ENCODE measurements at places on chromosomes 3 and 15.
A peak's percentile ranks its signal among the peaks of the same experiment; 100 is the strongest.

GRCh38 chr3:110806924-110807323 is 264.7 kb upstream of the NECTIN3 start:
- no peak for DNase-seq

- DNase-seq, result no peak
Observed at GRCh38 chr3:122349171-122349570, 24.1 kb downstream of the CSTA start.

- DNase-seq, result no peak
Observed at GRCh38 chr3:11915621-11916424, 69.1 kb upstream of the TAMM41 start.

- DNase-seq, result no peak
Observed at GRCh38 chr15:85614059-85614458, 180.7 kb downstream of the KLHL25 start.

GRCh38 chr3:16462679-16463078 is 50.8 kb downstream of the RFTN1 start:
- no peak for DNase-seq

GRCh38 chr3:98027085-98027446 is 8.0 kb downstream of the GABRR3 start:
- DNase-seq, result no peak

- no peak for DNase-seq
Observed at GRCh38 chr15:35618260-35619188, 72.6 kb upstream of the DPH6 start.

GRCh38 chr3:172208586-172209332 is 169.4 kb downstream of the FNDC3B start:
- no peak for DNase-seq

DNA sequence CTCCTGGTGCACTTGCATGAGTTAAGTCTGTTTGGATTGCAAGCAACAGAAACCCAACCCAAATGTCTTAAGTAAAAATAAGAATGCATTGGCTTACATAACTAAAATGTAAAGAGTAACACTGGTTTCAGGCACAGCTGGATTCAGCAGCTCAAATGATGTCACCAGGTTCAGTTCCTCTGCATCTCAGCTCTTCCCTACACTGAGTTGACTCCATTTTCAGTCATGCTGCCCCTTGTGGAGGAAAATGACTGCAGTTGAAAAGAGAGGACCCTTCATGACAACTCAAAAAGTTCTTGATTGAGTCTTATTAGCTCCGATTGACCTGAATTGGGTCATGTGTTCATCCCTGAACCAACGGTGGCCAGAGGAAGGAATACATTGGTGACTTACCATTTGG is 138.5 kb upstream of the ABI3BP start:
- no peak for DNase-seq

GRCh38 chr3:184857099-184857498 is 45.1 kb downstream of the VPS8 start:
- no peak for DNase-seq

- no peak for DNase-seq
Observed at GRCh38 chr15:77468896-77469295, 48.2 kb downstream of the HMG20A start.

GRCh38 chr3:10213156-10213792 is 35.0 kb upstream of the TATDN2 start:
- DNase-seq, result no peak

DNA sequence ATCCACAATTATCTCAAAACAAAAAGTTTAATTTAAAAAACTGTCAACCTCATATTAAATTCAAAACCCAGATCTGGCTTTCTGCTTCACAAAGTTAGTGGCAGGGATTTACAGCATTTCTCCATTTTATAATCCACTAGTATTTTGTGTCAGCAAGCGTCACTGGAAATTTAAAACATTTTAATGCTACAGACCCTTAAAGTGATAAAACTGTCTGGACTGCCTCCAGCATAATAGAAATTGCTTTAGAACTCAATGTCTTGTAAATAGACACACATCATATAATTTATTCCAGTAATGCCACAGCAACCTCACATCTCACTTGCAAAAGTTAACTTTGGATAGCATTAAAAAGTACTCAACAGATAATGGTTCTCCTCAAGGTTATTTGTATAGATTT is 116.1 kb downstream of the ULK4 start:
- no peak for DNase-seq

DNA sequence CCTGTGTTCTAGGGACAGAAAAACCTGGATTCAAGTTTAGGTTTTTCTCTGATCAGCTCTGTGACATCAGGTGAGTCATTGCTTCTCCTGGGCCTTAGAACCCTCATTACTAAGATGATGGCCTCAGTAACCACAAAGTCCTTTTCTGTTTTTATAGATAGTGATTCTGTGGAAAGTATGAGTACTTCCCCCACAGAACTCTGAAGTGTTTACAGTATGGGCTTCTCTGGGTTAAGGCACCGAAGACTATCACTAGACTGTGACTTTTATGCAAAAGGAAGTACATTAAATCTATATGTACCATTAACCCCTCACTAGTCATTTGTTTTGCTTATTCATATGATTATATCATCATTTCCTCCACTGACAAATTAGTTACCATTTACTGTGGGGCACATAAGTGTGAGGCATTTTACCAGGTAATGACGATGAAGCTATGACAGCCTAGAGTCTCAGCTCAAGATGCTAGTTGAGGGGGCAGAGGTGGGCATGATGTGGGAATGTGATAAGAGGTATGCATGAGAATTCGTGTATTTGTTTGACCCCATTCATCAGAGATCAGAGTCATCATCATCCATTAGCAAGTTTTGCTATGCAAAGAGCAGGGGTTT is 15.0 kb upstream of the RORA start:
- no peak for DNase-seq

- peak; percentile 33 for DNase-seq
Observed at GRCh38 chr3:42501681-42502428, 588 bp upstream of the VIPR1 start.

DNA sequence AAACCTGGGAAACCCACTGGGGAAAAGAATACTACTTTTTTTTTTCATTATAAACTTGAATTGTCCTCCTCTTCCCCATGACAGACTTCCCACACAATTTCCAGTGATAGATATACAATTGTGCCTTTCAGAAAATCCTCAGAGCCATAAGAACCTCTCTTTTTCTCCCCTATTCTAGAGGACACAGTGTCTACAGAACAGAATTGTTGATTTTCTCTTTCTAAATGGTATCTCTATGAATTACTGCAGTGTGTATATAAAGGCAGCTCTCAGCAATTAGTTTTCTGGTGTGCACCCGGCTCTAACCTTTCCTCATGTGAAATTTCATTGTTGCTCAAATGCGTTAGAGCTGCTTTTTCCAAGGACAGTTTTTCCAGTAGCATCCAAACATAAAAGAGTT is 430.1 kb downstream of the TUSC7 start:
- no peak for DNase-seq

DNA sequence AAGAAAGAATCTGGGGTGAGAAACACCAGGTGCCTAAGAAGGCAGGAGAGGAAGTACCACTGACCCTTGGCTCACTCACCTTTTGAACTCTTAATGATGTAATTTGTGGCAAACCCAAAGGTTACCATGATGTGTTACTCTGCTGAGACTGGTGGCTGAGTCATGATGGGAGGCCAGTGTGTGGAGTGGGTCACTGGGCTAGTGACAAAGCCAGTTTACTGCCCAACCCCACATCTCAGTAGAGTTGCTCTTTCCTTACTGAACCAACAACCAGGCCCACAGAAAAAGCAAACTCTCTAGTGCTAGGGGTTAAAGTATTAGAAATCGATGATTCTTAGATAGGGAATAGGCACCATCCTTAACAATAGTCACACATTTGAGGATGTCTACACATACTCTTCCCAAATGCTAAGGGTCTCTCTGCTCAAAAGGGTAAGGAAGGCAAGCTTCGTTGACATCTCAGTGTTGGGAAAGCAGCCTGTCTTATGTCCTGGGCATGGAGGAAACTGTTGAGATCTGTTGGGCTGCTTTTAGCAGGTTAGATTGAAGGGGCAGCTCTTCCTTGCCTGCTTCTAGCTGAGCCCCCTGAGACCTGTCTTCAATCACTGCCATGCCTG is 3.1 kb downstream of the RBP2 start:
- DNase-seq, result no peak

GRCh38 chr3:188513662-188514328 is 359.8 kb downstream of the LPP start:
- DNase-seq, result no peak

DNA sequence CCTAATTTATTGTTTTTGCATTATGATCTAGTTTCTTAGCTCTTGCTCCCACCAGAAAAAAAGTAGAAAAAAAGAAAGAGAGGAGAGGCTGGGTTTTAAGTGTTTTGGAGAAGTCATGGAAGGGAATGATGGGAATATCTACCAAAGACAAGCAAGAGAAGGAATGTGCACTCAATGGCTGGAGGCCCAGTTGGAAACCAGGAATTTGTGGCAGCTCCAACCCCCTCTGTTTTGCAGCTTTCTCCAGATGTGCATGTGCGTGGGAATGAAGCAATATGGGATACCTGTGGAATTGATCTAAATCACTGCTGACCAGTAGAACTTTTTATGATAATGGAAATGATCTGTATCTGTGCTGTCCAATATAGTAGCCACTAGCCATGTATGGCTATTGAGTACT is 27.1 kb downstream of the EIF2AK4 start:
- no peak for DNase-seq

DNA sequence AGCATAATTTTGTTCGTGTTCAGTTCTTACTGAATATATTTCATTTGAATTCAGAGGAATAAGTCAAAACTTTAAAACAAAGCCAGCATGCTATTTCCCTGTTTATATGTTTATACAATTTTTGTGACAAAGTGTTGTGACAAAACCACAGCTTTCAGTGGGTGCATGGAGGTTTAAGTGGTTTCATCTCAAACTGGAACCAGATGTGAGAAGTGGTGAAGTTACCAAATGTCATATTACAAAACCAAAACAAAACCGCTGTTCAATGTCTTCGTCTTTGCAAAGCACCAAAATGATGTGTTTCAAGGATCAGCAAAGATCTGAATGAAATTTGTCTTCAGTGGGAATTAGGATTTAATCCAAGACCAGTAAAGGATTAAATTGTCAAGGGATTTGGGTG is 59.3 kb upstream of the OSTN start:
- DNase-seq, result no peak

DNA sequence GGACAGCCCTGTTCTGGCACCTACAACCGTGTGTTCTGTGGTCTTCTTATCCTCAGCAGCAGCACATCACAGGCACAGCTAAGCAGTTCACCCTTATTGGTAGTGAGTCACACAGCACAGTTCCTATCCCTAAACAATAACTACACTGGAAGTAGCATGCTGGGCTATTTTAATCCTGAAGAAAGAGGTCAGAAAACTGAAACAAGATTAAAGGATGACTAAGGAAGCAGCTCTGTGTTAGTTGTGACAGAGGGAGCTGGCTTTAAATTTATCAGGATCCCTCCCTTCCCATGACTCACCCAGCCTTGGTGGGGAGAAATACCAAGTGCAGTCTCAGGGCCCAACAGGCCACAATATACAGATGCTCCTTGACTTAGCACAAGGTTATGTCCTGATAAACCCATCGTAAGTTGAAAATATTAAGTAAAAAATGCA is 144.3 kb downstream of the ERC2 start:
- DNase-seq, result no peak

DNA sequence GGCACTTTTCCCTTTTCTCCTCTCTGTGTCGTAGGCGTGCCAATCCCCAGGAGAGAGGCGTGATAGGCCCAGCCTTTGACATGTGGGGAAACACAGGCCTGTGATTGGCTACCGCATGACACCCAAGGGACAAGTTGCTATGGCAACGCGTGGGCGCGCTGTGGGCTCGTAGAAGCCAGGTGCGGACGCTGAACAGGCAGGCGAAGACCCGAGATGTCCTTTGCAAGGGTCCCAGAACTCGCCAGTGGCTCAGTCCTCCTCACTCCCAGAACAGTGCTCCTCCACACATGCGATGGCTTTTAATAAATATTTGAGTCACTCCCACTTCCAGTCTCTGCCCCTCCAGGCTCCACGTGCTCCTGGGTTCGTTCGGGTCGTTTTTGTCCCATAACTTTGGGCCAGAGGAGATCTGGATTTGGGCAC is 4.2 kb downstream of the SLC51B start:
- peak; percentile 51 for DNase-seq

DNA sequence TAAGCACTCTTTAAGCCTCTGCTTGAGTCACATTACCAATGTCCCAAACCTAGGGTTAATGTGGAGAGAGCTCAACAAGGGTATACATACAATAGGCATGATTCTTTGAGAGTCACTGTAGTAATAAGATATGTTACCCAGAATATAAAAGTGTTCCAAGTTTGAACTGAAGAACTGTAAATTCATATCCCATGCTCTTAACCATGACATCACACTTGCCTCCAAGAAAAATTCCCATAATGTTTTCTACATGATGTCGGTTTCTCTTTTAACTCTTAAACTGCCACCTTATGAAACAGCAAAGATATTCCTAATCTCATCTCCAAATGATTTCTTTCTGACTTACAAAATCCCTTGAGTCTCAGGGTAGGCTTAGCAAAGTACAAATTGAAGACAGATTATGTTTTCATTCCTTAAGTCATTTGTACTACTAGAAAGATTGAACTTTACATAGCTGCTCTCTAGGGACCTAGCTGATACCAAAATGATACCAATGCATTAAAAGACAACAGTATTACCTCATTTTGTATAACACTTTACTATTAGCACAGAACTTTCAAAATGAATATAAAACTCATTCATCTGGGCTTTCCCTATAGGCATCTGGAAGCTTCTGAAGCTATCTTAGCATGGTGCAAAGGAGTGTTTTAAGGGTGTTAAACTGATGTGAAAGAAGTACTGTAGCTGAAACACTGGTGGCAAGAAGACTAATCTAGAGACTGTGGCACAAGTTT is 127.1 kb downstream of the KCNMB2 start:
- no peak for DNase-seq

- no peak for DNase-seq
Observed at GRCh38 chr15:92655178-92655995, at the start of gene FAM174B. TSS of gene FAM174B (minus strand) at chr15:92655775.

DNA sequence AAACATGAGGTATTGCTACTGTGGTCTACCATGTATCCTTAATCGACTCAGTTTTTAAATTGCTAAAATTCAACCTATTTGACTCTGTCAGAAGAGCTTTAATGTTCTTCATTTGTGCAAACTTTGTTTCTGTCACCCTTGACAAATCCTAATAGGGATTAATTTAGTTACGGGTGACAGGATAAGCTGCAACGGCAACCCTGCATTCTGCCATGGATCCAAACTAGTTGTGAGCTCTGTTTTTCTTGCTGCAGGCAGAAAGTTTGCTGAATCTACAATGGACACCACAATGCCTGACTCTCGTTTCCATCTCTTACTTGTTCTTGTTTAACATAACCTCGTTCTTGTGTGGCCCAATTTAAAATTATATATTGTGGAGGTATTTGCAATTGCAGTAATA is 352.3 kb downstream of the ROBO2 start:
- DNase-seq, result no peak
